Sciatic nerve (tissue), 2 donors: ENCODE measurements at places on chromosomes 16 and 17.

DNA sequence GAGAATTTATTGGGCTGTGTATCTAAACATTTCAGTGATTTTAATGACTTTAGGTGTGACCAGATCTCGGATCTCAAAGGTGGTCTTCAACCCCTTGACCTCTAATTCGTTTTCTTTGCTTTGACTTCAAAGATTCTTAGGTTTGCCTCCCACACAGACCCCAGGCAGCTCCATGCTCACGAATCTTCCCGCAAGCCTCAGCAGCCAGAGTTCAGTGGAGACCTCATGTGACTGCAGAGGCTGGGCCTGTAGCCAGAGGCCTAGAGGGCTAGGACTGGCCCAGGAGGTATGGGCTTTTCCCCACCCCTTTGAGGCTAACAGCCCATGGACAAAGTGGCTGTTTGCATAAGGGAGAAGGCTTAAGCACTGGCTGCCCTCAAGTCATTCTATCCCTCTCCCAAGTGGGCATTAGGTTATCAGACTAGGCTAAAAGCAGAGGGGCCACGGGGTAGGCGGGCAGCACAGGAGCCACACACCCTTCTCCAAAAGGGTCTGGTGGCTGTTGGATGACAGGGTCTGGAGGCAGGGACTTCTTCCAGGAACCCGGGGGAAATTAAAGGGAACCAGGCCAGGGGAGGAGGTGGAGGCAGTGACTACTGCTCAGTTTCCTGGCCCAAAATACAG lies 3.0 kb downstream of the HIRIP3 start:
- no peak for DNase-seq

DNA sequence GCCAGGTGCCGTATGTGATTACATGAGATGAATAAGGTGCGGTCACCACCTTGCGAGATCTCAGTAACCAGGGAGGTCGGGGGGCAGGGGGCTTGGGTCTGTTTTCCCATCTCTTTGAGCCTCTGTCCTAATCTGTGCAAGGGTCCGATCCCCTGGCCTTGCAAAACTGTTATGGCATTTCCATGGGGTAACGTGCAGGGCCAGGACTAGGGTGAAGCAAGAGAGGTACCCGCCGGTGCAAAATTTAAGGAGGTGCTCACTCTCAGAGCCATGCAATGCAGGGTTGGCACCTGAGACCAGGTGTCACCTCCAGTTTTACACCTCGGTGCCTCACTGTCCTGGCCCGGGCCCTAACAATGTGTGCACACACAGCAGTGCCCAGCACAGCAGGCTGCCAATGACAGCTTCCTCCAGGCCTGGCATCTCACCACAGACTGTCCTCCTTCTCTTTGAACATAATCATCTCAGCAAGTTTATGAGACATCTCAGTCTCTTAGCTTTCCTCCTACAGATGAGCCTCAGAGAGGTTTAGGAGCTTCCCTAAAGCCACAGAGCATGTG lies 43.6 kb downstream of the C16orf95 start:
- no peak for DNase-seq

- DNase-seq: no peak
Measured at GRCh38 chr16:72013888-72014581, 5.5 kb downstream of the DHODH start.

DNA sequence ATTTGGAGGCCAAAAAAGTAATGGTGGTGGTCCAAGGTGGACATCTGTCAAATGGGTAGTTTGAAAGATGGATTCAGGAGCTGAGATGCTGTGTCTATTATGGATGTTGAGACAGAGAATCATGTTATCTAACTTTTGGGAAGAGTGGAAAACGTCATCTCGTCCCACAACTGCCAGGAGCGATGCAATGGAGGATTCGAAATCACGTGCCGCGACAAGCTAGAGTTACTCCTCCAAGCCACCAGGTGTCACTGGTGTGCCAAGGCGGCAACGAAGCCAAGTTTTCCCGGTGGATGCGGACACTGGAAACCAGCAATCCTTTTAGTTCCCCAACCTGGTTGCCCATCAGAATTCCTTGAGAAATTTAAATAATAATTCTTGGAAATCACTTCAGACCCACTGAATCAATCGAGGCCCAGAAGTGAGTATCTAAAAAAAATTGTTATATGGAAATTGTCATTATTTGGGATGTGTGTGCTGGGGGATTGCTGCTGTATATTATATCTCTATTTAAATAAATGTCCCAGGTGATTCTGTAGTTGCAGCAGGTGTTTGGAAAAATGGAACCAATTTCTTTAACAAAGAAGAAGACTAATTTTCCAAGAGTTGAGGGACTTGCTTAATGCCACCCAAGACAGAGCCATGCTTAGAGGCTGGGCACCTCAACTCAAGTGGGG lies 206.1 kb downstream of the HAPSTR1 start:
- DNase-seq: no peak

DNA sequence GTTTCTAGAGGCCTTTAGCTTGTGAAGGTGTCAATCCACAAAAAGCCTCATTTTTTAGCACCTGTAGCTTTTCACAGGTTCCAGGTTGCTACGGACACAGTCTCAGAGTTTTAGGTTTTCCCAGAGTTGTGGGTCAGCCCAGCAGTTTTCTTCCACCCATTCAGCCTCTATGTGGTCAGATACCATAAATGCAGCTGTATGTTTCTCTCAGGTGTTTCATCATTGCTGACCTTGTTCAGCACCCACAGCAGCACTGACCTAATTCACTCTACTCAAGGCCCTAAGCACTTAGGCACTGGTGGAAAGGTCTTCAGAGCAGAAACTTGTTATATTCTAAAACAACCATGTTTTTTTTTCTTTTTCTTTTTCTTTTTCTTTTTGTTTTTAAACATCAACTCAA lies 15.0 kb upstream of the SPACA3 start:
- DNase-seq: no peak

GRCh38 chr17:72387969-72388368 lies 267.1 kb downstream of the SOX9 start:
- no peak for DNase-seq

GRCh38 chr17:36868777-36869176 lies 68.5 kb upstream of the LHX1 start:
- DNase-seq: no peak
